ENCODE measurements at places on chromosomes 6 and 20. TPM values are rescaled to one million over a fixed set of nuclear protein-coding genes. Genes with fewer than 3 reads are reported as not detected.

Gene MYB
- total RNA-seq = 0.93 TPM

Gene PPP1R14C
- 1.5 TPM for total RNA-seq

Gene ZNF334
- total RNA-seq = 0.54 TPM

Gene SLC25A27
- 13.2 TPM for total RNA-seq

Gene TSPO2
- not detected for total RNA-seq

Gene ATRN
- total RNA-seq = 18.8 TPM

Gene WFDC5
- total RNA-seq = not detected

Gene OR12D2
- total RNA-seq = not detected

Gene SAMD5
- 1.3 TPM for total RNA-seq

Gene KCNQ5
- 1.1 TPM for total RNA-seq

Gene RPN2
- 86.7 TPM for total RNA-seq

Gene ARMC2
- 3.9 TPM for total RNA-seq

Gene ECI2
- 44.0 TPM for total RNA-seq

Gene LY6G6C
- total RNA-seq = not detected

Gene SEL1L2
- total RNA-seq = not detected

Gene BMP2
- total RNA-seq = 8.9 TPM

Gene MAFB
- 27.8 TPM for total RNA-seq

Gene MATN4
- not detected for total RNA-seq
